Fibroblast of pulmonary artery (primary cell): ENCODE measurements at places on chromosomes 4 and X.

GRCh38 chrX:6313356-6313755 is 84.7 kb upstream of the NLGN4X start:
- DNase-seq, result no peak

DNA sequence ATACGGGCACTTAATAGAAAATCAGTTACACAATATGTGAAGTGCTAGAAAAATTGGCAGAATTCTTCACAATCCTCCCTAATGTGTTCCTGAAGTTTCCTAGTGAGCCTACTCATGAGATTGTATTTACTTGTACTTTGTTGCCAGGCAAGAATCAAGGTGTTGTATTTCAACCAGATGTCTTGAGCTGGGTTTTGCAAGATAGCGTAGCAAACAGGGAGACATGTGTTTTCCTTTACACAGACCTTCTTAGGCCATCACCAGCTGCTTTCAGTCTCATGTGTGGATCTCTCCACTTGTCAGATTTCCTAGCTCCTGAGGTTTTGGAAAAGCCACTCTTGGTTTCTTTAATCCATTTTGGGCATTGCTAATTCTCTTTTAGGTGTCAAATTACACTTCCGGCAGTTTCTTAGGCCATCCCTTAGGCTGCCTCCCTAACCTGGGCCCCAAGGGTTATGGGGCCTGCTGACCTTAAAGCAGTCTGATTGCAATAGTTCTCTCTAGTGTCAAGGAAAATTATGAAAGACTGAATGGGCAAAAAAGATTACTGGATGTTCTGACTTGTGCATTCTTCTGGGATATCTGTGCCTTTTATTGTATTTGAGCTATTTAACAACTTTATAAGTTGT is 12.2 kb upstream of the EDA start:
- DNase-seq, result peak; percentile 73

DNA sequence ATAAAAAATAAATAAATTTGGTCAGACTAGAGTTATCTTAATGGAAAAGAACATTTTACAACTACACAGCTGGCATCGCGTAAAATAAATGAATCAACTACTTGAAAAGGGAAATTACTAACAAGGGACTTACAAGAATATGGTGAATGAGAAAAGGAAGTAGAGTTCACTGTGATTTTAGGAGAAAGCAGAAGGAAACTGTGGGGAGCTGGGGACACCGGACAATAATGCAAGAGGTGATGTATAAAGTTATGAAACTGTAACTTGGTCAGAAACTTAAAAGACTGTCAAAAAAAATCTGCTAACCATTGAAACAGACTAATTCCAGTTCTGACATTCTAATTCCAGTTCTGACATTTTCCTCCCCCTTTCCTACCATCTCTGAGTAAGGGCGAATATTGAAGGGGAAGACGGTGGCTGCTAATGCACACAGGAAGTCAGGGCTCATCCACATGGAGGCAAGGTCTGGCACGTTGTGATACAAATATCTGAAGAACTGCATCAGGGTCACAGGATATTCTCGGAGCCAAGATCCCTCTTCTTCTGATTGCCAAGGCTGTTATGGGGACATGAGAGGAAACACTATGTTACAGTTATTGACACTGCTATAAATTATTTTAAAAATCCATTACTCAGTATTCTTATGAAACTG is 170.5 kb downstream of the CDS1 start:
- no peak for DNase-seq

- no peak for DNase-seq
Measured at GRCh38 chr4:1625600-1626138, 58.4 kb downstream of the FAM53A start.

- peak; percentile 84 for DNase-seq
Measured at GRCh38 chrX:104351173-104351769, 96.5 kb upstream of the ESX1 start.
